ENCODE measurements at places on chromosomes 2 and 18. TPM values are rescaled to one million over a fixed set of nuclear protein-coding genes. Genes with fewer than 3 reads are reported as not detected.

DNA sequence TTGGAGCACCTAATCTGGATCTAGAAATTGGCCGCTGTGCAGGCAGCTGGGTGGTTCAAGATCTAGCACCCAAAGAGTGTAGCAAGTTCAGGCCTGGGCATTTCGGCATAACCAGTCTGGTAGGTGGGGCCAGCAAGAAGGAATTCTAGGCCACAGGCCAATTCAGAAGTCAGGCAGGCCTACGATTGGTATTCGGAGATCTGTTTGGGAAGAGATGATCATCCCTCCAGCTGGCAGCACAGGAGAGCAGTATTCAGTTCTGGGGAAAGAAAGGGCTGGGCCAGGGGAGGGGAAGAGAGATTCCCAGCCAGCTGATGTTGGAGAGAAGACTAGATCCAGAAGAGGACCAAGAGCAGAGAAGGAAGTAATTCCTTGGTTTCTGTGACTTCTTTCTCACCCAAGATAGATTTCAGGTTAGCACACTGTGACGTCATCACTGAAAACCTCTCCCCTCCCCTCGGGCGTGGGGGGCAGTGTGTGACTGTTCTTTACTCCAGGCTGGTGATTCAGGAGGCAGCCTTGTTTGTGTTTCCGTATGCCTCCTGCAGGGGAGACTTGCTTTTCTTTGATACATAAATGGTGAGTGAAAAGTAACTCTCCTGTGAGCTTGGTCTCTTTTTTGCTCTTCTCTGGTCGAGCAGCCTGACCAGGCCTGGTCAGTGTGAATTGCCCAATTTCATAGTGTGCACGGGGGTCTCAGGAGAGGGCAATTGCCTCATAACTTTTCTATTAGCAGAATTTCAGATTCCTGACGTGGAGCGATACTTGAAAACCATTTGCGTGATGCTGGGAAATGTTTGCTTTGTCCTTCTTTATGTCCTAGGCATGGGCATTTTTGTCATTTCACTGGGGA lies 61.1 kb downstream of the MEIS1 start:
- H3K4me3 ChIP-seq: no peak overlapping the region
- peaks cover 23% of the 10 kb centered on the region for H3K4me1 ChIP-seq
- H3K27ac ChIP-seq: peak overlapping the region; percentile 60
- DNase-seq: peak; percentile 85
- H3K27me3 ChIP-seq: no peaks in the 10 kb centered on the region
- no peaks in the 10 kb centered on the region for H3K36me3 ChIP-seq

DNA sequence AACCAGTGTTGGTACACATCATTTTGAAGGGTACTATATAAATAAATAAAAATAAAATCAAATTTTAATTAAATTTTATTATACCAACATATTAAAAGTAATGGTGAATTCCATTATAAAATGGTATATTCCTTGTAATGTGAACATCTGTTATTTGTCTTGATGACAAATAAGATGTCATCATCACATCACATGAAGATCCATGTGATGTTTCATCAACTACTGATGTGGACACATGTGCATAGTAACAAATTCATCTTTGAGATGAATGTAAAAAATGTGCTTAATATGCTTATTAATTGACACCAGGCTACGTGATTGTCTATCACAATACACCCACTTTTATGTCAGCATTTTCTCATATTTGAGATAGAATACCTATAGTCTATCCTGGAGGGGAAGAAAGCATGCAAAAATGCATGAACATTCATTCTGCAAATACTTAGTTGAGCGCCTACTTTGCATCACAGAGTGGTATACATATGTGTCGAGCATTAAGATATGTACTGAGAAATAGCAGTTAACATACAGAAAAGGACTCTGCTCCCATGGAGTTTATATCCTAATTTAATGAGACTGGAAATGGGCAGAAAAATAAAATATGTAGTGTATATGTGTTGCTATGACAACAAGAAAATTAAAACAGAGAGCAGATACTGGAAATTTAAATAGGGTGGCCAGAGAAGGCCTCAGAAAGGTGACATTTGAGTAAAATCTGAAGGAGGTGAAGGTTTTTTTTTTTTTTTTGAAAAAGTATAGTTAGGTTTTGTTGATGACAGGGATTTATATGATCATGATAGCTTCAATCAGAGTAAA lies 281.1 kb downstream of the ARHGAP15 start:
- H3K36me3 ChIP-seq: no peaks in the 10 kb centered on the region
- no peaks in the 10 kb centered on the region for H3K4me1 ChIP-seq
- no peaks in the 10 kb centered on the region for H3K27me3 ChIP-seq
- H3K27ac ChIP-seq: no peak overlapping the region

DNA sequence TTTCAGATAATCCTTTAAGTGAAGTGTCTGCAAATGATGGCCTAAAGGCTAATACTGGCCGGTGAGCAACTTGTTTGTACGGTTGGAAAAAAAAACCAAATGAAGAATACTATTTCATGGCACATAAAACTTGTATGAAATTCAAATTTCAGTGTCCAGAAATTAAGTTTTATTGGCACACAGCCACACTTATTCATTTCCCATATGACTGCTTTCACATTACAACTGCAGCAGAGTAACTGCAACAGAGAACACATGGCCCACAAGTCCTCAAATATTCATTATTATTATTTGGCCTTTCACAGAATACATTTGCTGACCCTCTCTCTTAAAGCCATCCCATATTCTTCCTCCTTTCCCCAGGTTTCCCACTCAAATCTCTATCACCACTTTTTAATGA lies 1268.6 kb downstream of the LRP1B start:
- H3K4me1 ChIP-seq: no peaks in the 10 kb centered on the region
- DNase-seq: no peak
- H3K27me3 ChIP-seq: no peaks in the 10 kb centered on the region
- no peak overlapping the region for H3K4me3 ChIP-seq

DNA sequence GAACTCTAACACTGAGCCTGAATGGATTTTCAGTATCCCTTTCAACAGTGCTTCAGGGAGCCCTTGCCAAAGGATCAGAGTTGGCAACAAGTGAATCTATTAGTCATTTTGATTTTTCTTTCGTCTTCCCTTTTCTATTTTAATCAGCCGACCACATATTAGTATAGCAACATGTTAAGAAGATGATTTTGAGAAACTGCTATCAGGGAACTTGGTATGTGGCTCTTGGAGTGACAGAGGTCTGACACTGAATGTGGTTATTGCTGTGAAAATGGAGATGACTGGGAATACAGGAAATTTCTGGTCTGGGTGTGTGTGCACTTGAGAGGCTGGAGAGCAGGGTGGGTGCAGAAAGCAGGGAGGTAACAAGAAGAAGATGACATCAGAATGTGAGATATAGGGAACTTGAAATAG lies 28.7 kb upstream of the IL1RL1 start:
- H3K27ac ChIP-seq: no peak overlapping the region
- no peaks in the 10 kb centered on the region for H3K36me3 ChIP-seq
- no peaks in the 10 kb centered on the region for H3K4me1 ChIP-seq
- no peak overlapping the region for H3K4me3 ChIP-seq

FABP1 gene
- not detected for total RNA-seq

CHRND gene
- total RNA-seq: not detected
